Cerebellar nuclear complex (tissue), 1 donor: ENCODE measurements at places on chromosomes 12 and 14.

DNA sequence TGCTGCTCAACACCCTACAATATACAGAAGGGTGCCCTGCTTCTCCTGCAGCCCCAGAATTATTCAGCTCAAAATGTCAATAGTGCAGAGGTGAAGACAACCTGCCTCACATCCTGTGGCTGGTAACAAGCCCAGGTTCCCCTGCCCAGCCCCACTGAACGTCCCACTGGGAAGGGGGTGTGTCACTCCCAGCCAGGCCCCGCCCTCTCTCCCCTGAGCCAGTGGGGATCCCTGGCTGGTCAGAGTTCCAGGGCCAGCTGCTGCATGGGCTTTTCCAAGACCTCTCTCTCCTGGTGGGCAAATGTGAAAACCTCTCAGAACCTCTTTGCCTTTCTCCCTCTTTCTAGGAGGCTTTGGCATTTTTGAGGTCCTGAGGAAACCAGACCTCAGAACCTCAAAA is 13.7 kb upstream of the LHX5 start:
- no peak for DNase-seq

DNA sequence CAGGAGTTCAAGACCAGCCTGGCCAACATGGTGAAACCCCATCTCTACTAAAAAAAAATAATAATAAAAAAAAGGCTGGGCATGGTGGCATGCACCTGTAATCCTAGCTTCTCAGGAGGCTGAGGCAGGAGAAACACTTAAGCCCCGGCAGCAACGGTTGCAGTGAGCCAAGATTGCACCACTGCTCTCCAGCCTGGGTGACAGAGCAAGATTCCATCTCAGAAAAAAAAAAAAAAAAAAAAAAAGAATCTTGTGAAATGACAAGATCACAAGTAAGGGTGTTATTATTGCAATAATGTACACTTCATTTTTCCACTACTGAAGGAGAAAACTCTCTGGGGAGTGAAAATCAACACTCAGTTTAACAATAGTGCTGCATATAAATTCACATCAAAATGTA is 8.8 kb upstream of the PTGR2 start:
- no peak for DNase-seq

GRCh38 chr12:27511031-27511722 is 12.8 kb upstream of the PPFIBP1 start:
- DNase-seq = no peak

GRCh38 chr14:99681101-99681831 is 2.8 kb upstream of the CYP46A1 start:
- no peak for DNase-seq

DNA sequence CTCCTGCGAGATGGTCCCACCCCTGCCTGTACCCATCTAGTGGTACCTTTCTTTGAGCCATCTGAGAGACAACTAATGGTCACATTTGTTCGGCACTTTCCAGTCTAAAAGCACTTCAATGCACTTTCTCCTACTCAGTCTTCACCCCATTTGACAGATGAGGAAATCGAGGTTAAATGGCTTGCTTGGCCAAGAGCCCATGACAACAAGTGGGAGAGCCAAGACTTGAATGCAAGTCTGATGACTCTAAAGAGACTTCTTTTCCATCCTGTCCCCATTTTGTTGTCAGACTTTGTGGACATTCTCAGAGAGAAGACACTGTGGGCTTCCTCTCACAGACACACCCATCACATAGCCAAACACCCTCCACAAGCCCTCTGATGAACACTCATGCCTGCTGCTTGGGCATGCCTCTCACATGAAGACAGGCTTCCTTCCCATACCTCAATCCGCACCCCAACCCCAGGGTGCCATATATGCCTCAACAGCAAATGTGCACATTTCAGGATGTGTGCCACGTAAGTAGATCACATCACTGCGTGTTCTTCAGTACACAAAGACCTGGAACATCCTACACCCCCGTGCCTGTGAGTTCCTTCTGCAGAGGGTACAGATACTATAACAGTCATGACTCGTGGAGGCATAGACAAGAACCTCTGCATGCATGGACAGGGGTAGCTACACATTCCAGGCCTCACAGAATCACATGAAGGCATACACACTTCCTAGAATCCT is 805 bp downstream of the MYH7 start:
- DNase-seq = no peak

- no peak for DNase-seq
Measured at GRCh38 chr12:72057330-72057914, 118.8 kb downstream of the TPH2 start.
